ENCODE measurements at places on chromosomes 5 and 9.

- no peak for DNase-seq
Measured at GRCh38 chr5:42242881-42243485, 180.3 kb upstream of the GHR start.

GRCh38 chr5:101364469-101364868, 461.4 kb upstream of the ST8SIA4 start:
- DNase-seq, result no peak

- DNase-seq, result peak; percentile 86
Measured at GRCh38 chr9:34328987-34329832, at the start of the genes KIF24 and NUDT2. TSS of gene KIF24 (minus strand) at chr9:34329268. CDS start at chr9:34311346, 17,922 bp downstream. TSS of gene NUDT2 (plus strand) at chr9:34329569. CDS start at chr9:34339040, 9,471 bp downstream.

GRCh38 chr5:100424787-100425186, 110.4 kb upstream of the FAM174A start:
- no peak for DNase-seq

- no peak for DNase-seq
Measured at GRCh38 chr9:89642789-89643188, 38.0 kb downstream of the GADD45G start.

DNA sequence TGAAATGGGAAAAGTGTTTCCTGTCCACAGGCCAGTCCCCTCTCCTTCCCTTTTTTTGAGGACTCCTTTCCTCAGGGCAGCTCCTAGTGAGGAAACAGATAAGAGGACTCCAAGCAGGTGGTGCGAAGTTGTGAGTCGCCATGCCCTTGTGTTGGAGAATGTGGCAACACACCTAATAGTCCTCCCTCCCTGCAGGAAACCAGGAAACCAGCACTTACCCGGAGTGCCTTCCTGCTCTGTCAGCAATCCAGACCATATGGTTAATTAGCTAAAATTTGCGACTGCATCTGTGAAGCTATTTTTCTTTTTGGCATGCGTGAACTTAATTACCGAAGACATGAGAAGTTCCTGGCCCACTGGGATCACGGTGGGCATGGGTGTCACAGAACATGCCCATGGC, 69.9 kb downstream of the TRIM32 start:
- no peak for DNase-seq

GRCh38 chr5:148970228-148970627, 92.6 kb downstream of the SH3TC2 start:
- no peak for DNase-seq

- no peak for DNase-seq
Measured at GRCh38 chr5:78221964-78222451, 72.5 kb downstream of the AP3B1 start.

GRCh38 chr9:127096208-127096607, 26.2 kb downstream of the ANGPTL2 start:
- DNase-seq, result no peak
